GM04503 (cell line): ENCODE measurements at places on chromosomes 4 and X.

- DNase-seq, result no peak
Measured at GRCh38 chr4:118987959-118988634, 99.4 kb downstream of the SYNPO2 start.

DNA sequence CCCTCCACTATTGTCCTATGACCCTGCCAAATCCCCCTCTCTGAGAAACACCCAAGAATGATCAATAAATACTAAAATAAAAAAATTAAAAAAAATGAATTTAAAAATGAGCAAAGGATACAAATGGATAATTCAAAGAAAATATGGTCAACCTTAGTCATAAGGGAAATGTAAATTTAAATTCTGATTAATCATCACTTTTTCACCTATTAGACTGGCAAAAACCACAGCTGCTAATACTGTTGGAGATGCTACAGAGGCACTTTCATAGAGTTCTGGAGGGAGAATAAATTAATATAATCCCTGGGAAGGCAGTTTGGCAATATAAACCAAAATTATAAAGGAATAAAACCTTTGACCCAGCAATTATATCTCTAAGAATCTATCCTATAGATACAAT, 50.3 kb downstream of the LRBA start:
- DNase-seq, result no peak

GRCh38 chr4:168917138-168917779, 92.8 kb downstream of the CBR4 start:
- DNase-seq, result no peak

DNA sequence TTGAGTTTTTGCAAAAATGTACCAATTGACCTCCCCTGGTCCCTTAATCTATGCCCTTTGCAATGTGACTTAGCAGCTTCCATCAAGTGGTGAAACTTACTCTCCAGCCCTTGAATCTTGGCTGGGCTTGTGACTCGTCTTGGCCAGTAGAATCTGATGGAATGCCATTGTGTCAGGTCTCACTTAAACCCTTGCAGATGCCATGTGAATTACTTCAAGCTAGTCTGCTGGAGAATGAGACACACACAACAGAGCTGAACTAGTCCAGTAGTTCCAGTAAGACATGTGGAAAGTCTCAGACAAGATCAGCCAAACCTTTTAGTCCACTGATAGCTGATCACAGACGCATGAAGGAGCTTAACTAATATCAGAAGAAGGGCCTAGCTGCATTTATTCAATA, 567.8 kb upstream of the CPEB2 start:
- no peak for DNase-seq

- DNase-seq, result peak; percentile 3
Measured at GRCh38 chr4:167021545-167022155, 212.6 kb downstream of the SPOCK3 start.

- DNase-seq, result no peak
Measured at GRCh38 chr4:88981556-88981955, 75.4 kb downstream of the FAM13A start.

- no peak for DNase-seq
Measured at GRCh38 chr4:157242871-157243270, 22.3 kb downstream of the GRIA2 start.

DNA sequence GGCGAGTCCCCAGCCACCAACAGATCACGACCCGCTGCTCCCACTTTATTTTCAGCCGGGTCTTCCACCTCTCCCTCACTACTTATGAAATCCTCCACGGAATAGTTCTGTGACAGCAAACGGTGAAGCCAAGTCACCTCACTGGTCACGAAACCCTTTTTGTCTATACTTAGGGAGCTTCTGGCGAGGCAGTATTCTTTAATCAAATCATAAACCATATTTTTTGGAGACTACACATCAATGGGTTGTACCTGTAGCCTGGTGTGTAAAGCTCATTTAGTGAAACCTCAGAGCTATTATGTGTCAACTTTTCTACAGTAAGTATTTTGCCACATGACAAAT, 809 bp upstream of the H2AZ1 start:
- DNase-seq, result no peak

- DNase-seq, result no peak
Measured at GRCh38 chr4:97994765-97995465, 148.4 kb downstream of the STPG2 start.

- DNase-seq, result no peak
Measured at GRCh38 chrX:23331701-23332100, 2.9 kb upstream of the PTCHD1 start.

DNA sequence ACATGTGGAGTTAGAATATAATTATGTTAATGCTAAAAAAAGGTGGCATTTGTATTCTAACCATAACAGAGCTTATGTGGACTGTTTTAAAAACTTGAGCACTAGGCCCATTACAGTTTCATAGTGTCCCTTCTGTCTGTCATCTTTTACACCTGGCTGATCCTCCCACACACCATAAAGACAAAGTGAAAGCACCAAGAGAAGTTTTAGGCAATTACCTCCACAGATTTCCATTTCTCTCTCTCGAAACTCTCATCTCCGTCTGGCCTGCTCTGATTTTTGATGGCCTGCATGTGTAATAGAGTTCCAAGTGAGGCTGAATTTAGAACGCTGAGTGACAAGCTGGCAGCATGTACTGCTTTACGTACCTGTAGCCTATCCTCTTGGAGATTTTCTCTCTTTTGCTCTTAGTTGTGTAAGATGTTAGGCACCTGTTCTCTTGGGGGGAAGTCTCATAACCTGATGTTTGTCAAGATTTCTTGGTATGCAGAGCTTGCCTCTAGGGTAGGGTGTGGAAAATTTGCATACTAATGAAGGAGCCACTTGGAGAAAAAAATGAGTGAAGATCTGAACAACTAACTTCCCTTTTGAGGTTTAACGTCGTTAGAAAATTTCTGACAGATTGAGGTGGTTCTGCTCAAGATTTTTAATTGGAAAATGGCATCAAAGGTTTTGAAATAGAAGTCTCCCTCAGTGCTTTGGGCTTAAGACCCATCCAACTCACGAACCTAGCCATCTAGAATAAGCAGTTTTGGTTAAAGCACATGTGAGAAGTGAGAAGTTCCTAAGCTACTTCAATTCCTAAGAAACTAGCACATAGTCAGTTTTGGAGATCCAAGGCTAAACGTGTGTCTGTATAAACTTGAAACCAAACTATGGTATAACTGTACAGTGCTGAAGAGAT, 57.6 kb upstream of the RAP1GDS1 start:
- no peak for DNase-seq

- DNase-seq, result no peak
Measured at GRCh38 chr4:138677212-138677611, 338.4 kb upstream of the NOCT start.

GRCh38 chr4:48047421-48047844, 30.9 kb downstream of the NIPAL1 start:
- no peak for DNase-seq

GRCh38 chr4:89069481-89069880, 12.5 kb upstream of the FAM13A start:
- no peak for DNase-seq

GRCh38 chrX:9747644-9748043, 18.0 kb downstream of the GPR143 start:
- no peak for DNase-seq

GRCh38 chrX:133068461-133068860, 28.4 kb downstream of the USP26 start:
- no peak for DNase-seq

GRCh38 chr4:151675411-151675971, 85.3 kb downstream of the GATB start:
- DNase-seq, result no peak

- DNase-seq, result no peak
Measured at GRCh38 chr4:77418333-77418732, 187.3 kb upstream of the CXCL13 start.

GRCh38 chr4:47313384-47313783, 150.1 kb downstream of the COMMD8 start:
- DNase-seq, result no peak

- no peak for DNase-seq
Measured at GRCh38 chrX:11097933-11098332, 13.2 kb upstream of the HCCS start.

DNA sequence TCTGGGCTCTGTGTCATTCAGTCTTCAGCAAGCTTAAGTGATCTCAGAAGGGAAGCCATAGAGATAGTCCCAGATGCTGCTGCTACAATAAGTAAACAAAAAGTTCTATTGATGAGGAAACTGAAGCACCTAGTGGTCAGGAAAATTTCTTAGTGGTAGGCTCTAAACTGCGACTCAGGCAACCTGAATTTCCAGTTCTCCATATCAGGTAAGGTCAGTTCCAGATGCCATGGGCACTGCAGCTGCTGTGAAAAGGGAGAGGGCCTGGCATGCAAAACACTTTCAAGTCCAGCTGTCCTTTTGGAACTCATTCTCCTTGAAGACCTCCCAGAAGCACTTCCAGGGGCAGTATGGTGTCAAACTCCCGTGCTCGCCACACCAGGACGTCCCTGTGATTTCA, 46.2 kb downstream of the REELD1 start:
- no peak for DNase-seq

DNA sequence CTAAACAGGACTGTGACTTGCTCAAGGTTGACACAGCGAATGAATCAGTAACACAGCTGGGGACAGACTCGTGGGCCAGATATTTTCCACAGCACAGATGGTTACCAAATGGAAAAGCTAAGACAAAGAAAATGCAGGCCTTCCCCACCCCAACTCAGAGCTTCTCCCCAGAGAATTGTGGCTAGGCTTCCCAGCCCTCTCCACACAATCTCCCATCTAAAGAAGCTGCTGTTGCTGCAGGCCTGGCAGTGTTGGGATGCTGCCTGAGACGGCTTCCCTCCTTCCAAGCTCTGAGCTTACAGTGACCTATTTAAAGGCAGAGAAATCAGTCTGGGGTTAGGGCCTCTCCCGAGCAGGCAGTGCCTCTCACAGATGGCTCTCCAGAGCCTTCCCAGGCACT, 46.5 kb upstream of the PGRMC1 start:
- peak; percentile 57 for DNase-seq

GRCh38 chrX:82711457-82711856, 796.6 kb upstream of the POU3F4 start:
- no peak for DNase-seq

- no peak for DNase-seq
Measured at GRCh38 chr4:26496207-26496783, 6.0 kb upstream of the CCKAR start.

DNA sequence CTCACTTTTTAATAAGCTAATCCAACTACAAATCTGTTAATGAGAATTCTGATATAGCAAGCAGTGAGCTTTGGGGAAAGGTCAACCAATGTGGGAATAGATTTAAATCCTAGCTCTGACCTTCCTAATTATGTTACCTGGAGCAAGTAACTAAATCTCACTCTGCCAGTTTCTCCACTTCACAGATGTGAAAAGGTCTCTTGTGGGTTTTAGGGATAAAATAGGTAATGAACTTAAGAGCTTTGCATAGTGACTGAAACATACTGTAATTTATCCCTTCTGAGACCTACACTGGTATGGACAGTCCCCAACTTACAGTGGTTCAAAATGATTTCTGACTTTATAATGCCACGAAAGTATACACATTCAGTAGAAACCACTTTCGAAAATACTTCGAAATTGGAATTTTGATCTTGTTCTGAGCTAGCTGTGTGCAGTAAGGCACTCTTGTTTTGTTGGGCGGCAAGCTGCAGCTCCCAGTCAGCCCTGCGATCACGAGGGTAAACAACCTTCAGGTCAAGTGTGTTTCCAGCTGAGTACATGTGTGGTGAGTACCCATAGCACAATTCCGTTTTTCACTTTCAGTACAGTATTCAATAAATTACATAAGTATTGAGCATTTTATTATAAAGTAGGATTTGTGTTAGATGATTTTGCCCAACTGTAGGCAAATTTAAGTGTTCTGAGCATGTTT, 93.7 kb downstream of the ADGRL3 start:
- no peak for DNase-seq

GRCh38 chr4:20493761-20494353, 206.4 kb upstream of the PACRGL start:
- DNase-seq, result peak; percentile 39

DNA sequence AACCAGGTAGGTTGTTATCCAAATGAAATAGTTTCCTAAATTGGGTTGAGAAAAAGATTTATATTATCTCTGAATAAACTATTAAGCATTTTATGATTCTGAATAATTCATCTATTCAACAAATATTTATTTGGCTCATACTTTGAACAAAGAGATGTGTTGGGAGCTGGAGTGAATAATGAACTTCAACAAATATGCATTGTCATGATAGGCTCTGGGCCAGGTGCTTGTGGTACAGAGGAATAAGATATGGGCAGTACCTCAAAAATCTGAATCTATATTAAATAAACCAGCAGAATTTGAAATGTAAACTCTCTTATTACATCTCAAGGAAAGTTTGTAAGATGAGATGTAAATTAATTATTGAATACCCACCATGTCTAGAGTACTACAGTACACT, 75.7 kb upstream of the DCLK2 start:
- no peak for DNase-seq

DNA sequence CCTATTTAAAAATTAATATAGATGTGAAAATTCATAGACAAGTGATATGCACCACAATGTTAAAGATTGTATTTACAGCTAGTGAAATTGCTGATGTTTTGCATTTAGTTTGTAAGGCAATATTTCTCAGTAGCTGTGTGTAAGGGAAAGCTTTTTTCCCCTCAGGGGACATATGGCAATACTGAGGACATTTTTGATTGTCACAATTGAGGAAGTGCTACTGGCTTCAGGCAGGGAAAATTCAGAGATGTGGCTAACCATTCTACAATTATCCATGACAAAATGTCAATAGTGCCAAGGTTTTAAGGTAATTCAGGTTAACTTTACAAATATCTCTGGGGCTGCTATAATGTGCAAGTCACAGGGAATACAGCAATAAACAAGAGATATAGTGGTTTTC, 66.1 kb upstream of the IL15 start:
- no peak for DNase-seq

DNA sequence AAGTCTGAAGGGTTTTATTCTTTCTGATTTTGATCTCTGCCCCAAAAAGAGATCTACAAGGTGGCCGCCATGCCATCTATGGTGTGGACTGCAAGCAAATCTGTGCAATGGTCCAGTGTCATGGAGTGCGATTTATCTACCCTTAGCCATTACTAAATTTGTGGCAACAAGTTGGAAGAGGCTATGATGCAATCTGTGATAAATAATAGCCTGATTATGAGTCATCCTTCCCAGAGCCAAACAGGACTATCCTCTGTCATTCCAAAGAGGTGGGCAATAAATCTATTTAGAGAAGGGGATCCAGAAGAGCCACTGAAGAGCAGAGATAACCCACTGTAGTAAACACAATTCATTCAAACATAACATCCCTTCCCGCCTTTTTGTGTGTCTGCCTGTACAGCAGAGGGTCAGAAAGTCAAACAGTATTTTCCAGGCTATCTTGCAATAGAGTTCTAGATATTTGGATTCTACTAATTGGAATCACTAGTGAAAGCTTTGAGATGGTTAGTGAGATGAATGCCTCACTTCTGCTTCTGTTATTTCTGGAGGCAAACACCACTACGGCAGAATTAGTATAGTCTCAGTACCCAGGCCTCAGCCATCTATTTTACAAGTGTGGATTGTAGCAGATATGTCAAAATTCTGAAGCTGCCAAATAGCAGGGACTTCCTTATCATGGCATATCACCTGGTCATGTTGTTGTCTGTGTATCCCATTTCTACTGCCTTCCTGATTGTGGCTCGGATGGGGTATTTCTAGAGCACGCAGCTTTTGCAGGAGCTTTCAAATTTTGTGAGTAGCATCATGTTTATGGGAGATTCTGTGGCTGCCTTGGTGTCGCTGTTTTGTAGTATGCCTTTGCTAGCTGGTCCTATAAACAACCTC, 192.0 kb downstream of the SMIM20 start:
- no peak for DNase-seq

- no peak for DNase-seq
Measured at GRCh38 chr4:145042601-145043285, 55.3 kb downstream of the ANAPC10 start.

- peak; percentile 92 for DNase-seq
Measured at GRCh38 chr4:122665161-122665929, 44.5 kb upstream of the IL21 start.

GRCh38 chr4:57219431-57219830, 109.2 kb upstream of the IGFBP7 start:
- DNase-seq, result no peak
